Nephron progenitor cell (in vitro differentiated cells): ENCODE measurements at places on chromosomes 6 and 20.

DNA sequence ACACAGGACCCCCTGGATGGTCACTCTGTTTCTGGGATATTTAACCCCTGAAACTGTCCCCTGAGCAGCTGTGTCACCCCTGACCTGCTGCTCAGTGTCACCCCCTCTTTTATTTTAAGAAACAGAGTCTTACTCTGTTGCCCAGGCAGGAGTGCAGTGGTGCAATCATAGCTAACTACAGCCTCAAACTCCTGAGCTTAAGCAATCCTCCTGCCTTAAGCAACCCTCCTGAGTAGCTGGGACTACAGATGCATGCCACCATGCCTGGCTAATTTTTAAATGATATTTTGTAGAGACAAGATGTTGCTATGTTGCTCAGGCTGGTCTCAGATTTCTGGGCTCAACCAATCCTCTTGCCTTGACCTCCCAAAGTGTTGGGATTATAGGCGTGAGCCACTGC is 21.5 kb upstream of the GTSF1L start:
- no peak for DNase-seq

DNA sequence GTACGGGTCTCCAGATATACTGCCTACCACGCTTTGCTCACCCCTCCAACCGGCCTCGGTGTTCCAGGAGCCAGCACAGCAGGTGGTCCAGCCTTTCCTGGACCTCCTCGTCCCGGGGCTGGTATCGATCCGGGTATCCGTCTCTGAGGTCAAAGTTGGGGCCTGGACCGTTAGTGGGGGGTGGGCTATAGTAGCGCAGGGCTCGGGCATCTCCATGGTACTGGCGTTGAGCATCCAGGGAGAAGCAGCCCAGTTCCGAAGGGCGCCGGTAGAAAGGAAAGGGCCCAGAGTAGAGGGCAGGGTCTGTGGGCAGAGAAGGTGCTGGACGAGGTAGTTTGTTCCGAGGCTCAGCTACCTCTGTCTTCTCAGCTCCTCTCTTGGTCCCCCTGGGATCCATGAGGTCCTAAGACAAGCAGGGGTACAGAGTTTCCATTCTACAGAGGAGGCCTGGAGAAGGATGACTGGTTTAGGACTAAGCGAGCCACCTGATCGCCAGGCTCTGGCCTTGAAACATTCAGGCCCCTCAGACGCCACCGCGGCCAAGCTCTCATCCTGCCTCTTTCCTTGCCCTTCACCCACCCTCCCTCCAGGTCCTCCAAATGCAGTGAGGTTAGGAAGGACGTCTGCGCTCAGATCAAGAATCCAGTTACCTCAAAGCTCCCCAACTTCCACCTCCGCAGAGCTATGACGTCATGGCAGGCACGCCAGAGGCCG is 502 bp downstream of the DXO start:
- DNase-seq: no peak

GRCh38 chr20:62814709-62815065 is 2.2 kb upstream of the COL9A3 start:
- no peak for DNase-seq

- DNase-seq: no peak
Measured at GRCh38 chr6:167351656-167352345, 26.9 kb downstream of the TTLL2 start.

DNA sequence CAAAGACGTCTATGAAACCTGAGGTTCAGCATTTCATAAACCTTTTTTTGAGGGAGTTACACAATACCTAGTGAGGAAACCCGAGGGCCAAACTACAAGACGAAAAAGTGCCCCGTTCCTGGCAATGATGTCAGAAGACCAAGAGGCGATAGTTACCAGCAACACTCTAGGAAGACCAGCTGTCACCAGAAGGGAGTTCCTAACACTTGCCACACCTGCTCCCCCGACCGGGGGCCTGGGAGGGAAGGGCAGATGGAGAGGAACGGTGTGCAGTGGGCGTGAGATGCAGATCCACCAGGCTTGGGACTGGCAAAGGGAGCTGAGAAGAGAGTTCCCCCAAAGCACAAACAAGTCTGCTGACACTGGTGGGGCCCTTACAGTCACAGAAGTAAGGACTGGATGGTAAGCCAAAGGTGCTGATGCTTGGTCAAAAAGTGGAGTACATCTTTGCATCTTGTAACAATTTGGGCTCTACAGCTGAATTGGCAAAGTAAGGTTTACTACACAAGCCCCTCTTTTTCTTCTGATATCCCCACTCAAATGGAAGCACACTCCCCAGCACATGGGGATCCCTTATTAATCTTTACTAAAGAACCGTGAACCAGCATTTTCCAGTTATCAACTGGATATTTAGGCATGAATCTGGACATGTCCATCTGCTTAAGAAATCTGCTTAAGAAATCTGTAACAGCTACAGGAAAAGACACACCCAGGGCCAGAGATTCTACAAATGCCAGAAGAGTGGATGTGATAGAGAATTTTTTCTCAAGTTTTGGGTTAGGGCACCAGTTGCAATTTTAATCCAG is 38.5 kb downstream of the PANK2 start:
- DNase-seq: no peak

GRCh38 chr6:168508903-168509302 is 67.9 kb downstream of the SMOC2 start:
- DNase-seq: no peak
